ENCODE measurements at places on chromosomes 12 and 14. TPM values are rescaled to one million over a fixed set of nuclear protein-coding genes. Genes with fewer than 3 reads are reported as not detected.

Gene HSPB8
- 46.3 TPM for total RNA-seq

Gene CNTN1
- total RNA-seq = not detected

Gene AICDA
- not detected for total RNA-seq

Gene TOMM20L
- not detected for total RNA-seq

Gene GLIPR1L2
- total RNA-seq = 0.79 TPM

Gene IL26
- total RNA-seq = not detected

Gene OR4K1
- total RNA-seq = not detected

Gene NPFF
- not detected for total RNA-seq

Gene COX8C
- 0.39 TPM for total RNA-seq

Gene LPAR5
- 5.1 TPM for total RNA-seq

Gene KLRC1
- 0.39 TPM for total RNA-seq

Gene COQ6
- total RNA-seq = 13.7 TPM

Gene SBNO1
- total RNA-seq = 20.7 TPM

Gene KRT5
- total RNA-seq = 884 TPM

Gene ASCL1
- total RNA-seq = not detected

Gene CCDC184
- not detected for total RNA-seq

Gene SLC24A4
- not detected for total RNA-seq

Gene KLHL33
- under 0.01 TPM for total RNA-seq

Gene MYH6
- total RNA-seq = not detected

Gene MEG3
- 1,167 TPM for total RNA-seq

Gene HCAR3
- not detected for total RNA-seq

Gene FSCB
- under 0.01 TPM for total RNA-seq

Gene SCN8A
- 0.39 TPM for total RNA-seq

Gene ARHGAP5
- 184 TPM for total RNA-seq

Gene DEPDC4
- total RNA-seq = 3.1 TPM

Gene MYL2
- not detected for total RNA-seq

Gene INSM2
- total RNA-seq = under 0.01 TPM

Gene EMC9
- 13.6 TPM for total RNA-seq

Gene TSPAN19
- total RNA-seq = not detected

Gene RFX4
- not detected for total RNA-seq

Gene PAPLN
- total RNA-seq = 4.4 TPM

Gene EIF2S3B
- 1.2 TPM for total RNA-seq

Gene DAO
- total RNA-seq = not detected

Gene ORAI1
- 12.0 TPM for total RNA-seq

Gene RXYLT1
- total RNA-seq = 24.1 TPM

Gene PMCH
- total RNA-seq = not detected

Gene GLIPR1L1
- 0.79 TPM for total RNA-seq

Gene C1R
- total RNA-seq = 1.6 TPM

Gene SERPINA10
- total RNA-seq = not detected

All from placental epithelial cell (primary cell).